ENCODE measurements at places on chromosomes 3 and 15. TPM values are rescaled to one million over a fixed set of nuclear protein-coding genes. Genes with fewer than 3 reads are reported as not detected.

- no peak for DNase-seq
Observed at GRCh38 chr15:100134089-100134583, 207.6 kb downstream of the ADAMTS17 start.

GRCh38 chr3:162641317-162641716 is 1144.7 kb downstream of the OTOL1 start:
- DNase-seq = no peak

DNA sequence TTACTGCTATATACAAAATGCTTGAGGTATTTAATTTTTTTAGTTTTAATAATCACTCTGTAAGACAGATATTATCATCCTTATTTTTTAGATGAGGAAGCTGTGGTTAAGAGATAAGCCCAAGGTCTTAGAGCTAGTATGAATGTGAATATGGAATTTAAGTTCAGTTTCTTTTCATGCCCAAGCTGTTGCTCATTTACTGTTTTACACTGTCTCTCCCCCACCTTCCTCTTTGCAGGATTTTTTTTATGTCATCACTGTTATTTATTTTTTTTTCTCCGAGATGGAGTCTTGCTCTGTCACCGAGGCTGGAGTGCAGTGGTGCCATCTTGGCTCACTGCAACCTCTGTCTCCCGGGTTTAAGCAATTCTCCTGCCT is 22.5 kb downstream of the MAP2K5 start:
- no peak for DNase-seq

DNA sequence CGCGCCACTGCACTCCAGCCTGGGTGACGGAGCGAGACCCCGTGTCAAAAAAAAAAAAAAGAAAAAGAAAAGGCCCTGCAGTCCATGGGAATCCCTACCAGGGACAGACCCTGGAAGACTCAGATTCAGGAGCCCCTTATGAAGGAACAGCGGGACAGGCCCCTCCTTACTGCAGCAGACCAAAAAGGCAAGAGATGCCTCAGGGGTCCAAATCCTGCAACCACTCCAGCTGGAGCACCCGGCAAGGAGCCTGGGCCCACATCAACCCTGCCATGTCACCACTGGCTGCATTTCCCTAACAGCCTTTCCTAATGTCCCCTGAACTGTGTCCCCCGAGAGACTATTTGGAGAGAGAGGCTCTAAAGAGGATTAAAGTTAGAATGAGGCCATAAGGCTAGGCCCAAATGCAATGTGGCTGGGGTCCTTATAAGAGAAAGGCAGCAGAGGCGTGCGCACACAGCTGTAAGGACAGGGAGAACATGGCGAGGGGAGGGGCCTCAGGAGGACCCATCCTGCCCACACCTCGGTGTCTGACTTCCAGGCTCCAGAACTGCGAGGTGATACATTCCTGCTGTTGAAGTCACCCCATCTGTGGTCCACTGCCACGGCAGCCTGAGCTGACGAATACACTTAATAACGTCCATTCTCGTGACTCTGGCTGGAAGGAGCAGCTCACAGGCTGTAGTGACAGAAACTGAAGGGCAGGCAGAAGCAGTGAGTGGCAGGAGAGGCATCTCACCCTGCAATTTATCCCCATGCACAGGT is 78.1 kb downstream of the ATP10A start:
- DNase-seq = no peak

- peak; percentile 58 for DNase-seq
Observed at GRCh38 chr3:100634493-100635272, 25.3 kb downstream of the ADGRG7 start.

- no peak for DNase-seq
Observed at GRCh38 chr15:79812541-79812940, 84.3 kb downstream of the MTHFS start.

- no peak for DNase-seq
Observed at GRCh38 chr3:134476306-134476705, 9.5 kb downstream of the ANAPC13 start.

DNA sequence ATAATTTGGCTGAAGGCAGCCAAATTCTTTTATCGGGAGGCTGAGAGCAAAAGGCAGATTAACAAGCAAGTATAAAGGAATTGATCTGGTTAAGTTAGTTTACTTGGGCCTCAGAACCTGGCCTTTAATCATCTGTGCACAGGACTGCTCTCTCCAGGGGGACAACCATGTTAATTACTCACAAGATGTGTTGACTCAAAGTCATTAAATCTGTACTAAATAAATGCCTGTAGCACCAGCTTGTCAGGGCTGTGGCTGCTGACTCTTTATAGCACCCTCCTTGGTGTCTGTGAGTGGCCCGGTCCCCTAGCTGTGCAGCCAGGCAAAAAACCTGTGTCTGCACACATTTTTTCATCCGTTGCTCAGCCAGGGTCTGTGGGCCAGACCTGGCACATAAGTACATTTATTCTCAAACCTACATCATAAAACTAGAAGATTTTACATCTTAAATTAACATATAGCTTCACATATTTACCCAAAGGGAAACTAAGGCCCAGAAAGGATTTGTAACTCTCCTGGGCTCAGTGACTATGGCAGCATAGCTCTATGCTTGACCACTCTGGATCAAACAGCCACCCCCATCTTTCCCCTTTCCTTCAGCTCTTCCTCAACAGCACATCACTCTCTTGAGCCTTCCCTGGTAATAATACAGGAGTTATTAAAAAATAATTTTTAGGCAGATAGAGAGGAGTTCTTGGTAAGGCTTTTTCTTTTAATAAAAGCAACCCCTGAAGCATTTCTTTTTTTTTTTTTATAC is 51.4 kb downstream of the NCEH1 start:
- no peak for DNase-seq

DNA sequence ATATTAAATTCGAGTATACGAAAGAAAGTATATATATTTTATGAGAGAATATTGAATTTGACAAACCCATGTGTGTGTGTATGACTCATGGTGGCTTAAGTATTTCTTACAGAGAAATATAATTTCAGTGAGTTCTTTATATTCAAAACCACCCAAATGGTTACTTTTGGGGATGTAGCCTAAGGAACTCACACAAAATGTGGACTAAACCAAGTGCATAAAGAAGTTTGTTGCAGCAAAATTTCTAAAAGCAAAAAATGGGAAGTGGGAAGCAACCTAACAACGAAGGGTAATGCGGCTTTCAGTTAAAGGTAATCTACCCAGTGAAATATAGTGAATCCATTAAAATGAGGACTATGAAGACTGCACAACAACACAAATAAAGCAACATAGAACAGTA is 277.1 kb downstream of the EDEM1 start:
- DNase-seq = no peak

GRCh38 chr3:42490243-42490642 is 12.2 kb upstream of the VIPR1 start:
- DNase-seq = peak; percentile 89

DNA sequence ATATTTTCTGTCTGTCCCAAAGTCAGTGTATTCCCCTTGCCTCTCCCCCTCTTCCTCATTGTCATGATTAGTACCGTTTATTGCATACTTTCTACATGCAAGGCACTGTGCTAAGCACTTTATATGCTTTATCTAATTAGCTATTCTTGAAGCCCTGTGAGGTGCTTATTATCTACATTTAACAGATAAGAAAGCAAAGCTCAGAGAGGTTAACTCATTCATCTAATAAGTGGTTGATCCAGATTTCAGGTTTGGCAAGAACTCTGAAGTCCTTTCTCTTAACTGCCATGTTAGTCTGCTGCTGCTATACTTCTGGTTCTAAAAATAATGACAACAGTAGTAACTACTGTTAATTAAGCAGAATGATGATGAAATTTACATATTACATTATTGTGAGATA is 13.5 kb downstream of the IQGAP1 start:
- no peak for DNase-seq

DNA sequence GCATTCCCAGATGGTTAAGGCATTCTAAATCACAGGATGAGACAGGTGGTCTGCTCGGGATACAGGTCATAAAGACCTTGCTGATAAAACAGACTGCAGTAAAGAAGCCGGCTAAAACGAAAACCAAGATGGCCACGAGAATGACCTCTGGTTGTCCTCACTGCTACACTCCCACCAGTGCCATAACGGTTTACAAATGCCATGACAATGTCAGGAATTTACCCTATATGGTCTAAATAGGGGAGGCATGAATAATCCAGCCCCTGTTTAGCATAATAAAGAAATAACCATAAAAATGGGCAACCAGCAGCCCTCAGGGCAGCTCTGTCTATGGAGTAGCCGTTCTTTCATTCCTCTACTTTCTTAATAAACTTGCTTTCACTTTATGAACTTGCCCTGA is 151.1 kb downstream of the ZNF385D start:
- DNase-seq = no peak

GRCh38 chr15:65655457-65655856 is 33.7 kb downstream of the SLC24A1 start:
- DNase-seq = no peak

- no peak for DNase-seq
Observed at GRCh38 chr3:42698216-42698910, 4.2 kb downstream of the HHATL start.

- DNase-seq = no peak
Observed at GRCh38 chr3:7075117-7075516, 214.2 kb downstream of the GRM7 start.

DNA sequence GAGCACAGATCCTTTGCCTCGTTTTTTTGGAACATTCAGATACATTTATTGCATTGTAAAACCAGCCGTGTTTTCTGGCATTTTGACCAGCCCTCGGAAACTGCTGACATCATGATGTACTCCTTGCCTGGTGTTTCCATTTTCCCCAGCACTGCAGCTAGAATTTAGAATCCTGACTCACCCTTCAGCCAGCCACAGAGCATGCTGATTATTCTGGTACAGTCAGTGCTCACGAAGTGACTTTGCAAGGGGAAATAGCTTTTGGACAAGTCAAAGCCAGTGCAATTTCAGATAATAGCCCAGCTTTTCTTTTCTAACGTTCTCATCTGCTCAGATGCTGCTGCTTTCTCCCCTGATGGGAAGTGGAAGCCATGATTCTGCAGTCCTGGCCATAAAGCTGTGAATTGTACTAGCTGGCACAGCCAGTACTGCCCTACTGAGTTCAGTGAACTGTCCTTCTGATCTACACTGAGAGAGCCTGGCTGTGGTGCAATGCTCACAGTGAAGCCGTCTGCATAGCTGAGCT is 12.1 kb upstream of the CNBP start:
- DNase-seq = no peak

GRCh38 chr3:147379651-147380050 is 26.7 kb downstream of the ZIC4 start:
- no peak for DNase-seq

DNA sequence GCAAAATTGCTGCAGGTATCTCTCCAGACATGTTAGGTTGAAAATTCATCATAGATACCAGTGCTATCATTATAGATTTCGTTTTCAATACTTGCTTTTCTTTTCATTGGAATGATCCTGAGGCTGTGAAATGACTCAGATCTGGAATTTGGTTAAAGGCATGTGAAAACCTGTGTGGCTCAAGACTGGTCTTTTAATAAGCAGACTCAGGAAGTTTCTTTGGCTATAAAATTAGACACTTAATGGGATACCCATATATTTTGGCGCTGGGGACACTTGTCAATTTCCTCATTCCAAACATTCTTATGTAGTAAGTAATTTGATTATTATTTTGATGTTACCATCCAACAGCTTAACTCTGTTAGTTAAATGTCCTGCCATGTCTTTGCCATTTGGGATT is 1041.1 kb upstream of the GBE1 start:
- DNase-seq = no peak

GRCh38 chr3:161474741-161475140 is 21.9 kb upstream of the OTOL1 start:
- DNase-seq = no peak

- DNase-seq = no peak
Observed at GRCh38 chr15:72835294-72835890, 51.8 kb upstream of the ADPGK start.

DNA sequence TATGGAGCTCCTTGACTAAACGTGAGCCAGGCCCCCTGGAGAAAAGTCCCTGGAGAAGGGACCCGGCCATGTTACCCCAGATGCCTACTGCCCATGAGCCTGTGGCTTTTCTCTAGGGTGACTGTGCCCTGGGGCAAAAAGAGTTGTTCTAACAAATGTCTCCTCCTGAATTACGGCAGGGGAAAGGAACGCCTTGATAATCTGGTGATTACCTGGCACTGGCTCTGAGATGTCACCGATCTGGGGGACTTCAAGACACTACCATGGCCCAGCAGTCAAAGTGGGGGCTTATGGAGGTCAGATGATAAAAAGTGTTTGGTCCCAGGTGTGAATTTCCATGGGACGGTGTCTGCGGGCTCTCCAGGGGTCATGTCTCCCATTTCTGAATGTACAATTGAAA is 140.7 kb downstream of the KLF13 start:
- DNase-seq = no peak

GRCh38 chr3:102083473-102083872 is 234.2 kb downstream of the NFKBIZ start:
- no peak for DNase-seq

- DNase-seq = no peak
Observed at GRCh38 chr15:81069909-81070308, 64.2 kb upstream of the CFAP161 start.

The PARP9 gene
- 10.6 TPM for total RNA-seq

The C3orf22 gene
- not detected for total RNA-seq

The CCRL2 gene
- total RNA-seq = 0.97 TPM

The MESP1 gene
- 2.4 TPM for total RNA-seq

The TMPRSS7 gene
- not detected for total RNA-seq

The ZIC1 gene
- total RNA-seq = not detected

All from pancreas (tissue), 10 donors.